Erythroblast (primary cell): ENCODE measurements at places on chromosomes 11 and 22.

DNA sequence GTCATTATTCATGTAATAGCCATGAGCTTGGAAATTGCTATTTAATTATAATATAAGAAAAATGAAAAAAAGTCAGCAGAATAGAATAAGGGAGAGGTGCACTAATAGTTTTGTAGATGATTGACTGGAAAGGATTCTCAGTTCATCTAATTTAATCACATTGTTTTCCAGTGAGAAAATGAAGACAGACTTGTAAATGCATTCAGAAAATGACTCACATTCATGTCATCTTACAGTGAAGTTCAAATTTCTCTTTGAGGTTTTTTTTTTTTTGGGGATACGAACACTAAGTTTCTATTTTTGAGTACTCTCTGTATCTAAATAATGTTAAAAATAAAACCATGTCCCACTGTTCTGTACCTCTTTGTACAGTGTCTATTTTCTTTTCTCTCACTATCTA lies 18.5 kb upstream of the OR4A16 start:
- no peak for DNase-seq

- no peak for DNase-seq
Observed at GRCh38 chr11:131580476-131580875, 210.1 kb downstream of the NTM start.

GRCh38 chr11:3826721-3827120 lies 14.0 kb downstream of the RHOG start:
- DNase-seq: no peak

DNA sequence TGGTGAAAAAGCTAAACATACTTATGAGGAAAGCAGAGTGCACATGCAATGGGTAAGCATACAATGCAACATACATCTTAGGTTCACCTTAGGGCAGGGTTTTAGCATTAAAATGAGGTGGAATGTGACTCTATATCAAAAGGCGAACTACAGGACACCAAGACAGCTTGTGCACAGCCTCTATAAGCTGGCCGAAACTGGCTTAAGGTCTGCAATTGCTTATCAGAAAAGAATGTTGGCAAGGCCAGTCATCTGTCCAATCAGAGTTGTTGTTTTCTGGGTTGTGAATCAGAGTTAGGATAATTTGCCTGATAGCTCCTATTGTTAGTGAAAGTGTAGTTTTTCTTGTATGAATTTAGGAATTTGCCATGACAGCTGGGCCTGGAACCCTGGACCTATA lies 76.5 kb downstream of the LRRC4C start:
- DNase-seq: no peak
